ENCODE measurements at places on chromosomes 3 and 15.

DNA sequence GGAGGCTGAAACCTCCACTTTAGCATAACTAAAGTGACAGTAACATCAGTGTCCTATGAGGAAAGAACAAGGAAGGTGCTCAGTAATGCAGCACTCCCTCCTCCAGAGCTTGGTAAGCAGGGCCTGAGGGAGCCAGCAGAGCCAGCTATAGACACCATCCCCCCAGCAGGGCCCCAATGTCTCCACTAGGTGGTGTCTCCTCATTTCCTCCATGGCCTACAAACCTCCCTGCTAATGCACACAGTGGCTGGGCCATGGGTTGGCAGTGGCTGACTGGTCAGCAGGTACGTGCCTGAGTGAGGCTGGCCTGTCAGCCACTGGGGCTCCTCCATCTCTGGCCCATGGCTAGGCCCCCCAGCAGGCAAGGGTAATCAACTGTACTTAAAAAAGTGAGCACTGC lies 13.6 kb downstream of the MRPS25 start:
- peak; percentile 6 for DNase-seq

GRCh38 chr3:14899993-14900618 lies 47.3 kb upstream of the NR2C2 start:
- DNase-seq = no peak

DNA sequence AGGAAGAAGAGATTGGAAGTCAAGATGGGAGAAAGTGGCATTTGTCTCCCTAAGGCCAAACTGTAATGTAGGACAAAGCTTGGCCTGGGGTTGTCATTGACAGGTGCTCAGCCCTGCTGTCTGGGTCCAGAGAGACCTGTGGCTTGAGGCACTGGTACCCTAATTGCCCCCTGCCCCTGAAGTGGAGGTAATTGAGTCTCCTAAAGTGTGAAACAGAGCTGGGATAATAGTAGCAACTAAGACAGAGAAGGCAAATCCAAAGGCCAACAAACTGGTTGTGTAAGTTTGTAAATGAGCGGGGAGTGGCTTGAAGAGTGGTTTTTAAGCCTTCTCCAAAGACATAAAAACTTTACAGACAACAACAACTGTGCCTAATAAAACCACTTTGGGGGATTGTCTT lies 264.2 kb upstream of the ROPN1 start:
- no peak for DNase-seq

DNA sequence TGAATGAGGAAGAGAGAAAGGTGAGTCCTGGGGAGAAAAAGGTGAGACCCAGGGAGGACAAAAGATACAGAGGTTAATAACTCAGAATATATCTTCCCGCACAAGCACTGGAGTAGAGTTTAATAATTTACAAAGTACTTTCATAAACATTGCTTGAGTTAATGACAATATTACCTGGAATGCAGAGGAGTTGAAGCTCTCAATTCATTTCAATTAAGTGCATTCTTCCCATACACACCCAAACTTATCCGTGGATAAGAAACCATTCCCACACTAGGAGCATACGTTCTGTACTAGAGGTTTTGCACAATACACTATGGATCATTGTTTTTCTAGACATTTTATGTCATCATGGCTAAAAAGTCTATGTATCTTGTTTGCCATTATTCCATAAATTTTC lies 23.3 kb upstream of the KNG1 start:
- DNase-seq = no peak

DNA sequence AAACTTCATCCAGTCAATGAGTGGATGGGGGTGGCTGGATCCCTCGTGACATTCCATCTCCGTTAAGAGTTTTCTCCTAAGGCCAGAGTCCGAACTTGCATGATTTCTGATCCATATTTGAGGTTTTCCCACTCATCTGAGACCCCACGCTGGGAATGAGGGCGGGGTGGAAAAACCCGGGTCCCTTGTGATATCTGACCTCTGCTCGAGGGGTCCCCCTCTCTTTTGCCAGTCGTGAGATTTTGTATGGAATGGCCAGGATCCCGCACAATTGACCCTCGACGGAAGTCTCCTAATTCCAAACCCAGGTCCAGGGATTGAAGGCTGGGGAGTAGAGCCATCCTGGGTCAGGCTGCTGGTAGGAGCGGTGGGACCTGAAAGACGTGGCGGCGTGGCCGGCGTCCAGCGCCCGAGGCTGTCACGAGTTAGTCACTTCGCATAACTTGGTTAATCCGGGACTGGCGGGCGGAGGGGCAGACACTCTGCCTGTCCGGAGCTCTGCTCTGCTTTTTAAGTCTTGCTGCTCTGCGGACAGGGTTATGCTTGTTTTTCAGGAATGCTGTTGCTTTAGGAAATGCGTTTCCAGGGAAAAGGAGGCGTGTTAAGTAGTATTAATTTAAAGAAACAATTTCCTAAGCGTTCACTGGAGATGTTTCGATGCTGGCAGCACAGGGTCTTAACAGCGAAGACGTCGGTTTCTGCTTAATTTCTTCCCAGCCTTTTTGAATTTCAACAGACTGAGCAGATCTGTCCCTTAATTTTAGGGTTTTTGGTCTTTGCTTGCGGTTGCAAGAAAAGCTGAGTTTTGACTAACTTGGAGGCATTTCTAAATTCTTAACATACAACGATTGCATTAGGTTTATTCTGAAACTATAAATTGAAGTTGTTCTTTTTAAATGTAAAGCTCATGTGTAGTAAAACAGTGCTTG lies 69.7 kb upstream of the LRRFIP2 start:
- DNase-seq = peak; percentile 34

DNA sequence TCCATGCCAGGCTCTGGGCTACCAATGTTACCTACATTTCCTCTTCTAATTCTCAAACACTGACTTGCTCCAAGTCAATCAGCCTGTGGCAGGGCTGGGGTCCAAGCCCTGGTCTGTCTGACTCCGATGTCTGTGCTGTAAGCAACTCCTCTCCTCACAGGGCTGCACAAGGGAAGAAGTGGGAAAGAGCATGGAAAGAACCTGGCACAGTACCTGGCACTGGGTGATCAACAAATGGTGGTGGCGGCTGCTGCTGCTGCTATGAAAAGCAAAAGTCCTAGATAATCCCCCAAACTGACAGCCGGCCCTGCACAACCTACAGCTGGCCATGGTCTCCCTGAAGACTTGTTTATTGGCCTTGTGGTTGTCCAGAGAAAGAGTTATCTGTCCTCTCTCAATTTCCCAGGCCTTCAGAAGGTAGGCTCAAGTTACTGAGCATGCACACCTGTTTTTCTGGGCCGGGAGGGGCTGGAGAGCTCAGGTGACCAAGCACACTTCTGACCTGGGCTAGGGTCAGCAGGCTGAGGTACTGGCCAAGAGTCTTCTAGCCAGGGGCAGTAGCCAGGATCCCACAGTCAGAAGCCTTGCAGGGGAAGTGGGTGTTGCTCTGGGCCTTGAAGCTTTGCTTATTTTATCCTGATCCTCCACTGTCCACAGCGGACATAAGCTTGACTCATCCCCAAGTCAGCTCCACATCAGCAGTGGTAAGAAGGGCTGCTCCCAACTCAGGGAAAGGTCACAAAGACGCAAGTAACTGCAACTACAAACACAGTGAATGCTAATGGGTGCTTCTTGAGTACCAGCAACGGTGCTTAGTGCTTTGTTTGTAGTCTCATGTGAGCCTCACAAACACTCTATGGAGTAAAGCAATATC lies 35.3 kb upstream of the KY start:
- no peak for DNase-seq

DNA sequence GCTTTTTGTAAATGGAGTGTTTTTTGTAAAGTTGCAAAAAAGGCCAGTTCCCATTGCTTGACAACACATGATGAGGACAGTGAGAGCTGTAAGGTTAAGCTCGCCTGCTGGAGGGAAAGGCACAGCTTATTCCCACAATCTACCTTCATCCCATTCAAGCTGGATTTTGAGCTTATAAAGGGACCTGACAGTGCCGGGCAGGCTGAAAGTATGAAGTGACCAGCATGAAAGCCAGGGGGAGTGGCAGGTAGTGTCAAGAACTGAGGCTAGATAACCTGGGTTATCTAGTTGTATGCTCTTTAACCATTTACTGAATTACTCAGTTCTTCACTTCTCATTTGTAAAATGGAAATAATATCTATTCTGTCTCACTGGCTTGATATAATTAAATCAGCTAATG lies 52.3 kb upstream of the KPNA4 start:
- DNase-seq = no peak

DNA sequence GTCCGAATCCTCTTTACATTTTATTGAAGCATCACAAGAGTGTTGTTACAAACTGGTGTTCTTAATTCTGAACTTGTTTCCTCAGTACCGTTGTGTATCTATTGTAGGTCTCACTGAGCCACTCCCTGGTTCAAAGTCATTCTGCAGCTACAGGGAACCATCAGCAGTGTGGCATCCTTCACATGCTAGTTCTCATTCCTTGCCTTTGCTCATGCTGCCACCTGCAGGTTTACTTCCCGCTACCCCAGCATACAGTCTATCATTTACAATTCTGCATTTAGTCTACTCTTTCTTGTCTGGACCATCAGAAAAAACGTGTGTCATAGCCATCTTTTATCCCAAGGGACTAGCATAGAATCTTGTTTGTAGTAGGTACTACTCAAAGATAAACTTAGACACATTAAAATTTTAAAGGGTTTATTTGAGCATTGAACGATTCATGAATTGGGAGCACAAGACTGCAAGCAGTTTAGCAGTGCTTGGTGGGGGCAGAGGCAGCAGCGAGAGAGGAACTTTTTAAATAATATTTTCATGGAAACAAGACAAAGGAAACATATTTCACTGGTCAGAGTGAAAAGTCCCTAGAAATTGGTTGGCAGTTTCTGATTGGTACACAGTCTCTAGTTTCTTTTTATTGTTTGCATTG lies 402.1 kb downstream of the CADM2 start:
- no peak for DNase-seq

DNA sequence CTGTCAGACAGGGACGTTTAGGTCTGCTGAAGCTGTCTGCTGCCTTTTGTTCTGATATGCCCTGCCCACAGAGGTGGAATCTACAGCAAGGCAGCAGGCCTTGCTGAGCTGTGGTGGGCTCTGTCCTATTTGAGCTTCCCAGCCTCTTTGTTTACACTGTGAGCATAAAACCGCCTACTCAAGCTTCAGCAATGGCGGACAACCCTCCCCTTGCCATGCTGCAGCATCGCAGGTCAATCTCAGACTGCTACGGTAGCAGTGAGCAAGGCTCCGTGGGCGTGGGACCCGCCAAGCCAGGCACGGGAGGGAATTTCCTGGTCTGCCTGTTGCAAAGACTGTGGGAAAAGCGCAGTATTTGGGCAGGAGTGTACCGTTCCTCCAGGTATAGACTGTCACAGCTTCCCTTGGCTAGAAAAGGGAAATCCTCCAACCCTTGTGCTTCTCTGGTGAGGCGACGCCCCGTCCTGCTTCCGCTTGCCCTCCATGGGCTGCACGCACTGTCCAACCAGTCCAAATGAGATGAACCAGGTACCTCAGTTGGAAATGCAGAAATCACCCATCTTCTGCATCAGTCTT lies 71.4 kb downstream of the SPSB4 start:
- no peak for DNase-seq

GRCh38 chr15:70252056-70252950 lies 154.6 kb upstream of the TLE3 start:
- no peak for DNase-seq

GRCh38 chr3:107540857-107541256 lies 18.1 kb downstream of the BBX start:
- DNase-seq = no peak

DNA sequence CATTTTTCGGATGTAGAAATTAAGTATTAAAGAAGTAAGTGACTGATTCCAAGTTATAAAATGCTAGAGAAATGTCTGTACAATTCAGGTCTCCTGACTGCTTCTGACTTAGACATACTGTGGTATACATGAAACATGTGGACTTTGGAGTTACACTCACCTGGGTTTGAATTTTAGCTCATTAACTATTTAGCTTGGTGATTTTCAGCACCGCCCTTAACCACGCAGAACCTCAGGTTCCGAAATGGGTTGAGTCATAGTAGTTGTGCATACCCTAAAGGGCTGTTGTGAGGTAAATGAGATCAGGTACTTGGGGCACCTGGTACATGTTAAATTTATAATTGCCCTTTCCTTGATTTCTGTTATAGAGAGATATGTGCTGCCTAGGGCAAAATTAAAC lies 32.9 kb upstream of the UTS2B start:
- no peak for DNase-seq

DNA sequence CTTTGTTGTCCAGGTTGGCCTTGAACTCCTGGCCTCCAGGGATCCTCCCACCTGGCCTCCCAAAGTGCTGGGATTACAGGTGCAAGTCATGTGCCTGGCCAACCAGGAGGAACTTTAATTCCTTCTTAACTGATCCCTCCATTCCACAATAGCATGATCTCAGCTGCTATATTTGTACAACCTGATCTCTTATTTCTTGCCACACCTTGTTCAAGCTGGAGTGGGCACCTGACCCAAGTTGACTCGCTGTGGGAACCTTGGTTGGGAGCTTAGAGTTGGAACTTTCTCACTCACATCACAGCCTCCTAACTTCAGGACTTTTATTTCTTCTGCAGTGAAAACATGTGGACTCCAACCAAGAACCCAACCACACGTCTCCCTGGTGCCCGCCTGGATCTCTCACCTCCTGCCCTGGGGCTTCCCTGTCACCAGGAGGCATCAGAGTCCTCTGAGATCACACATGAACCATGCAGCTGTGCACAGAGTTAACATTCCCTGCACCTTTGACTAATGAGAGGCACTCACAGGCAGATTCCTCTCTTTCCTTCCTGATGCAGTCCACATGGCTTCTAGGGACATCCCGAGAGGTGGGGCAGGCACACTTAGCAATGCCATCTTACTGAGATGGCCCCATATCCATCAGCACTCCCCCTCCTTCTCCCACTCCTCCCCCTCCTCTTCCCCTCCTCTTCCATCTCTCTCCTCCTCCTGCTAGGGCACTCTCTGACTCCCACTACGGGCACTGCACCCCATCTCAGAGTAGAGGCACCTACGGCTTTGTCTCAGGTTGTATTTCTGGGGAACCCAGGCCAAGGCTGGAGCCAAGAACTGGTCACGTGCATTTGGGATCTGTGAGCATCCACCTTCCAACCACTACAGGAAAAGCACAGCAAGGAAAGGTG lies 9.7 kb upstream of the CYFIP1 start:
- DNase-seq = no peak

DNA sequence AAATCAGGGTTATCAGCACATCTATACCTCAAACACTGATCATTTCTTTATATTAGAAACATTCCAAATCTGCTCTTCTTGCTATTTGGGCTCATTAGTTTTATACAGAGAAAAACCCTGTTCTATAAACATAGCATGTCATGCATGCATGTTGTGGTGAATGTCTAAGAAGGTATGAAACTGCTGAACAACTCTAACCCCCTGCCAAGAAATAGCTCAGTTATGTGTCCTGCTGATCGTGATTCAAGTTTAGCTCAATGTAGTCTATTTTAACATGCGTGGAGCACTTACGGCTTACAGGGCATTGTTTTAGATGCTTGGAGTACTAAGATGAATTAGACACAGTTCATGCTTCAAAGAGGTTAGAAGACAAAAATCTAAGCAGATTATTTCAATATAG lies 35.8 kb downstream of the MYH15 start:
- DNase-seq = no peak

- DNase-seq = no peak
Measured at GRCh38 chr3:94146455-94146854, 83.6 kb downstream of the NSUN3 start.
